ENCODE measurements at places on chromosomes 11 and 22.

- no peak for DNase-seq
These were observed 17.7 kb upstream of the ZBED5 start for GRCh38 chr11:10875430-10876021.

DNA sequence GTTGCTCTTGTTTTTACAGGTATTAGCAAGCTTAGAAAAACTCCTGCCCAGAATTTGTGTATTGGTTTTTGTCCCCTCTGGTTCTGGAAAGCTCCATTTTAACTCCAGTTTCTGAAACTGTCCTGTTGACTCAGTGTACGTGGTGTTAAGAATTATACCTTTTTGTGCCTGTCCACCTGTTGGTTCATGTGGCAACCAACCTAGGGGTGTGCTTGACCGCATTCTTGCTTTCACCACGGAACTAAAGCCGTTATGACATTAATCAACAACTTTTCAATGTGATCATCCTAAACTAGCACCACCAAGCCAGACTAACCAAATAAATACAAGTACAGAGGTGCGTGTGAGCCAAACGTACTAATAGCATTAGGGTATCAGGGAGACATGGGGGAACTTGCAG lies 56.0 kb upstream of the PTH start:
- no peak for DNase-seq

GRCh38 chr11:7889985-7890384 lies 41.1 kb downstream of the OR10A6 start:
- no peak for DNase-seq

DNA sequence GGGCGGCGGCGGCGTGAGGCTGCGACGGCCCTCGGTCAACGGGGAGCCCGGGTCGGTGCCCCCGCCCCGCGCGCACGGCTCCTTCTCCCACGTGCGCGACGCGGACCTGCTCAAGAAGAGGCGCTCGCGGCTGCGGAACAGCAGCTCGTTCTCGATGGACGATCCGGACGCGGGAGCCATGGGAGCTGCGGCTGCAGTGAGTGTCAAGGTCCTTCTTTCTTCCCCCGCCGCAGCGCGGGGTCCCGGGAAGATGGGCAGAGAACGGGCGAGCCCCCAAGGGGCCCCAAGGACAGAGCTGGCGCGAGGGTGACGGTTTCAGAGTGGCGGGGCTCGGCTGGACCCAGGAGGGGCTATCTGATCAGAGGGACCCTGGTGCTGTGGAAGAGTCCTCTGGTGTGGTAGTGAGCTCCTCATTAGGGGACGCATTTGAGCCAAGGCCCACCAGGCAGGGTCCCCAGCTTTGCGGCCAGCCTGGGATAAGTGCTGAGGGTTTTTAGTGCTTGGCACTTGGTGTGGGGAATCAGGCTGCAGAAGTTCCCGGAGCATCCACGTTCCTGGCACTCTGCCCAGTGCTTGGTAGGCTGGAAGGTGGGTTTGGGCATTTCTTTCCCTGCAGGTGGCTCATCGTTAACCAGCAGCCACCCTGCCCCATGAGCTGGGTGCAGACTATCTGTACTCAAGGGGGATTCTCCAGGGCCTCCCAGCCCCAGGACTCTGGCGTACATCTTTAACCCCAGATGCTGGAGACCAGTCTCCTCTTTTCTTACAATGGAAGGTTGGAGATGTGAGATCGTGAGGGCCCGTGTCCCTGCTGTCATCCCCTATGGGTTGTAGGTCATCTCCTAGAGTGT lies 9.8 kb downstream of the EHBP1L1 start:
- DNase-seq = no peak

- DNase-seq = no peak
These were observed 430.3 kb downstream of the SOX6 start for GRCh38 chr11:15926071-15926470.

DNA sequence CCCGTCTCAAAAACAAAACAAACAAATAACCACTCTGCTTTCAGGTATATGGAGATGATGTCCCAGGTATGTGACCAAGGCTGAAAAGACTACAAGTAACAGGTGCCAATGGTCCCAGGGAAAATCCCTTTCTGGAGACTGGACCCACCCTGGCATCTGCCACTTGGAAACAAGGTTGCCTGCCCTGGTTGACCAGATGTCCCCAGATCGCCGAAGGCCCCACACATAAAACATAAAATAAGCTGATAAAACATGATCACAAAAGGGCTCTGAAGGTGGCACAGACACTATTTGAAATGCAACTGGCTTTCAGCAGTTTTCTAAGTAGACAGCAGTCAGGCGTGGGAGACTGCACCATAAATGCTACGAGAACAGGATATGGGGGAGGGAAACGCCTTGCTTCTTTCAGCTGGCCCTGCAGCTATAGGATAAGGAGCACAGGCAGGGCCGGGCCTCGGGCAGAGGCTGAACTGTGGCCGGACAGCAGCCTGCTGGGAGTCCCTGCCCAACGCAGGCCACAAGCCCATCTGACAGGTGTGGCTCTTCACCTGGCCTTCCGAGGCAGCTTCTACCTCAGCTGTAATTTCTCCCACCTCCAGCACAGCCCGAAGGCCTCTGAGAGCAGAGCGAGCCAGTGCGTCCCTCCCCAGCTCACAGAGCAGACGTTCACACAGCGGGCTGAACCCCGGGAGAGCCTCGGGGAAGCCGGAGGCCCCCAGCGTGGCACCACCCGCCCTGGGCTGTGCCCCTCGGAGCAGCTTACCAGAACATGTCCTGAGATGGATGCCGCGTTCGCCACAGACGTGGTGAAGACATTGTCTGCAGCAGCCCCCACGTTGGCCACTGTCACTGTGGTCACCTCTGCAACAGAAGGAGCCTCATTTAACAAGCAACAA lies 4.0 kb downstream of the DEAF1 start:
- no peak for DNase-seq

DNA sequence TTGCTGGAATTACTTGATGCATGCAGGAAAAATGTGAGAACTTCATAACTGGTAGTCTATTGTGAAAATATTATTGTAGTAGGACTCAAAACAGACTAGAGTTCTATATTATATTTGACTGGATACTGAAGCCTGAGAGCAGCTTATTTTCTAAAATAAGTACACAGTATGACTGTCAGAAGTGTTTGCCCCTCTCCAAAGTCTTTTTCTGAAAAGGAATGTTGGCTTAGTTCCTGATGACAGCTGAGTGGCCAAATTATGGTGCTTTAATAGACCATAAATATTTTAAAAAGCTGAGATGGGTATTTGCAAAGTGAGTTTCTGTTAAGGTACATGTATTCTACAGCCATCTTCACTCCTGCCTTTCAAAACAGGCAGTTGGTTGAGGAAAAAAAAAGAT lies 13.1 kb downstream of the ZBED5 start:
- DNase-seq = no peak

- DNase-seq = no peak
These were observed 3.2 kb downstream of the NEFH start for GRCh38 chr22:29483254-29483653.

DNA sequence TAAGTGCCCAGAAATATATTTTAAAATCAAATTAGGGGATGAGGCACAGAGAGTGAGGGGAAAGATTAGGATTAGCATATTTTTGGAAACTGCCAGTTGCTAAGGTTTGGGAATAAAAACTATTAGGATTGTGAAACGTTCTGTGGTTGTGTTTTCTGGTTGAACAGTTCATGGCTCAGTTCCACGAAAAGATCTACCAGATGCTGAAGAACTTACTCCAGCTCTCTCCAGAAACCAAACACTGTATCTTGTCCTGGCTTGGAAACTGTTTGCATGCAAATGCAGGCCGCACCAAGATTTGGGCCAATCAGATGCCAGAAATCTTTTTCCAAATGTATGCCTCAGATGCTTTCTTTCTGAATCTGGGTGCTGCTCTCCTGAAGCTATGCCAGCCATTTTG lies 15.3 kb downstream of the UBE4A start:
- no peak for DNase-seq

GRCh38 chr22:28582806-28583205 lies 96.8 kb downstream of the TTC28 start:
- DNase-seq = no peak

GRCh38 chr11:131486937-131487635 lies 116.7 kb downstream of the NTM start:
- no peak for DNase-seq

DNA sequence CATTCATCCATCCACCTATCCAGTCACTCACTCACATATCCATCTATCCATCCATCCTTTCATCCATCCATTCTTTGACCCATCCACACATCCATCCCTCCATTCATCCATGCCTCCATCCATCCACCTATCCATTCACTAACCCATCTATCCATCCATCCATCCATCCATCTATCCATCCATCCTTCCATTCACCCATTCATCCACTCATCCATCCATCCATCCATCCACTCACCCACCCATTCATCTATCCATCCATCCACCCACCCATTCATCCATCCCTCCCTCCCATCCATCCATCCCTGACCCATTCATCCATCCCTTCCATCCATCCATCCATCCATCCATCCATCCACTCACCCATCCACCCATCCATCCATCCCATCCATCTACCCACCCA lies 4.9 kb upstream of the MUC2 start:
- DNase-seq = no peak

- DNase-seq = no peak
These were observed at the start of gene CNIH2 for GRCh38 chr11:66277471-66278362. Gene CNIH2, plus strand, starts transcription at chr11:66278175. Its CDS starts 282 bp downstream, at chr11:66278457.

- DNase-seq = no peak
These were observed 18.3 kb upstream of the MICAL2 start for GRCh38 chr11:12091956-12092558.

DNA sequence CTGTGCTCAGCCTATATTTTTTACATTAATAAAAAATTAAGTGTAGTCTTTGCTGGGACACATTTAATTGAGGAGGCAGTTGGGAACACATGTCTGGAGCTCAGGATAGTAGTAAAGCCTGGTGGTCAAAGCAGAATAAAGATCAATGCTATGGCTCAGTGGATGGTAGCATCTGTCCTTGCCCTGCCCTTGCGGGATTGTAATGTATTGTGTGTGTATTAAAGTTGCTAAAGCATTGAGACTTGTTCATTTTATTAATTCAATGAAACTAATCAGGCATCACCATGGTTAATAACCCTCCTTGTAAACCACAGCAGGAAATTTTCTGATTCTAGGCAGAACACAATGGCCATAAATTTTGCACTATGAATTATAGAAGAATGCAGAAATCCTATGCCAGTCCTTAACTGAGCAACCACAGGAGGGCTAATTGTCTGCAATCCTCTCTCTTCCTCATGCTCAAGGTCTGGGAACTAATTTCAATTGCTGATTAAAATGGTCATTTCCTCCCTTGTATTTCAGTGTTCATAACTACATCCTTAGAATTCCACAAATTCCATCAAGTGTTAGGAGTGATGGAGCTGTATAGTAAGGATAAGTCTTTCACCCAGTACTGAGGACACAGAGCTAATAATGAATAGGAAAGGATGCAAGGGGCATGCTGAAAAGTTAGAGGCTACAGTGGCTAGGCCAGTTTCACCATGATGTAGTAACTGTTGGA lies 403.2 kb upstream of the DDI1 start:
- no peak for DNase-seq

DNA sequence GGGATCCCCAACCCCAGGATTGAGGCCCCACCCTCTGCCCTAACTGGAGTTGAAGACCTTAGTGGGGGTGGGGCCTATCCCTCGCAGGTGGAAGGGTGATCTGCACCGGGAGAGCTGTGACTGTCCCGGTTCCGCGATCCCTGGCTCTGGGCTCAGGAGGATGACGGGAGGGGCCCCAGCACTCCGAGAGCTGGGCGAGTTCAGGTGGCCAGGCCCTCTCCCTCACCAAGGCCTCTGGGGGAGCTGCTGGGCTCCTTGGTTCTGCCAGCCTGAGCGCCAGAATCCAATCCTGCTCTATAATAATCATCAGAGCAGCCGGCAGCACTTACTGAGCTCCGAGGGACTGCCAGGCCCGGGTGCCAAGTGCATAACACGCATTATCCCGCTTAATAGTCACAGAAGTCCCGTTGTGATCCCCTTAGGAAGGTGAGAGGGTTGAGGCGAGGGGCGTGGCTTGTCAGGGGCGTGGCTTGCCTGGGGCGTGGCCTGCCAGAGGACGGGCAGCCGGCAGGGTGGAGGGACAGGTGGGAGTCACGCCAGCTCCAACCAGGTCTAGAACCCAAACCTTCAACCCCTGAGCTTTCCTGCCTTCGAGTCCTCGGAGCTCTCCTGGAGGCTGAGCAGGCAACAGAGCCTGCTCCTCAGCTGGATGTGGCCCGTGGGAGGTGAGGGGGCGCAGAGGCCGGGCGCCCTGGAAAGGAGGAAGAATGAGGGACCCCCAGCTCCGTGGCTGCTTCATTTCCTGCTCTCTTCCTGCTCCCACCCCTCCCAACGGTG lies 7.3 kb upstream of the SYT7 start:
- peak; percentile 45 for DNase-seq

All from stimulated activated CD8-positive, alpha-beta memory T cell treated with anti-CD3 and anti-CD28 coated beads, Interleukin-2, amount 100 ng/mL, for 1 hour (primary cell).